ENCODE measurements at places on chromosomes 5 and 9.

DNA sequence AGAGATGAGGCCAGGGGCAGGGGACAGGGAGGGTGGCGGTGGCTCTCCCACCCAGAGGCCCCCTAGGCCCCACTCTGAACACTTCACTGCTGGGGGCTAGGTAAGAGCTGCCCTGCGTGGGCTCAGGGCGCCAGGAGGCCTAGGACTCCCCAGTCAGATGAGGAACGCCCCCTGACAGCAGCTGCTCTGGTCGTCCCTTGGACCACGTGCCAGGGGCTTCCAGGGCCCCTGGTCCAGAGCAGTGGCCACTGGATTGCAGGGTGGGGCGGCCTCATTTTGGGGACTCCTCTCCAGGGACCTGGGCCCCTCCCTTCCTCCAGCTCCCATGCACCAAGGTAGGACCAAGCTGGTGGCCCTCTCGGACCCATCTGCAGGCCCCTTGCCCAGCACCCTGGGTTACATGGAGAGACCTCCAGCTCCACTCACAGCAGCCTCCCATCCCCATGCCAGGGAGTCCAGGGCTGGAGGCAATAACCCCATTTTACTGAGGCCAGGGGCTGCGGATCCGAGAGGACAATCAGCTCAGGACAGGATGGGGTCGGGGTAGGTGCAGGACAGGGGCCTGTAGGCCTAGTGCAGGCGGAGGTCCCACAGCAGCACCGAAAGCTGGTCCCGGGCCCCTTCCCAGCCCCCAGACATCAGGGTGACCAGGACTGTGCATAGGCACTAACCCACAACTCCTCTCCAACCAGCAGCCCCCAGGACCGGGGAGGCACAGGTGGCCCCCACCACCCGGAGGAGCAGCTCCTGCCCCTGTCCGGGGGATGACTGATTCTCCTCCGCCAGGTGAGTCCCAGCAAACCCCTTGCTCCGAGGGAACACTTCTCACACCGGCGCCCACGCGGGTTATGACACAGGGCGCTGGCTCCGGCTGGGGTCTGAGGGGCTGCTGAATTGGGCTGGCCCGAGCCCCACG, 1.5 kb downstream of the EGFL7 start:
- DNase-seq, result no peak

DNA sequence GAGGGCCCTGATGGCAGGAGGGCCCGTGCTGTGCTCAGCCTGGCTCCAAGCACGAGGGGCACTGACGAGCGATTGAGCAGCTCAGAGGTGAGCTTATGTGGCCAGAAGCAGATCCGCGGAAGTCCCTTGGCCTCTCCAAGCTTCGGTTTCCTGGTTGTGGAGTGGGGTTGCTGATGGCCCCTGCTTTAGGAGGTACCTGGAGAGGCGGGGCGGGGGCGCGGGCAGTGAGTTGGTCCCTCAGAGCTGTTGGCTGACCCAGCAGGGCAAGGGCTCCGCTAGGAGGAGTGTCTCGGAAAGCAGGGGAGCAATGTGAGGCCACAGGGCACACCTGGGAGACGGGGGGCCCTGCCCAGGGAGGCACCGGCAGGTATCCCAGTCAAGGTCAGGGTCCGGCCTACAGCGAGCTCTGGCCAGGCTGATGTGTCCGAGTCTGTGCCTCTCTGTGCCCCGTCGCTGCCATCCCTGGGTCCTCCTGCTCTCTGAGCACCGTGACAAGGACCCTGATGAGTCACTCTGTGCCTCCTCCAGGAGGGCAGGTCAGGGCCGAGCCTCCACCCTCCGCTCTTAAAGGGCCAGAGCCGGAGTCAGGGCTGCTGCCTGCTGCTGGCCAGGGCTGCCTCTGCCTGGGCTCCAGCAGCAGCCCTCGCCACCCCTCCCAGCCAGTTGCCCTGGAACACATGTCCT, 14.8 kb downstream of the NCS1 start:
- no peak for DNase-seq

DNA sequence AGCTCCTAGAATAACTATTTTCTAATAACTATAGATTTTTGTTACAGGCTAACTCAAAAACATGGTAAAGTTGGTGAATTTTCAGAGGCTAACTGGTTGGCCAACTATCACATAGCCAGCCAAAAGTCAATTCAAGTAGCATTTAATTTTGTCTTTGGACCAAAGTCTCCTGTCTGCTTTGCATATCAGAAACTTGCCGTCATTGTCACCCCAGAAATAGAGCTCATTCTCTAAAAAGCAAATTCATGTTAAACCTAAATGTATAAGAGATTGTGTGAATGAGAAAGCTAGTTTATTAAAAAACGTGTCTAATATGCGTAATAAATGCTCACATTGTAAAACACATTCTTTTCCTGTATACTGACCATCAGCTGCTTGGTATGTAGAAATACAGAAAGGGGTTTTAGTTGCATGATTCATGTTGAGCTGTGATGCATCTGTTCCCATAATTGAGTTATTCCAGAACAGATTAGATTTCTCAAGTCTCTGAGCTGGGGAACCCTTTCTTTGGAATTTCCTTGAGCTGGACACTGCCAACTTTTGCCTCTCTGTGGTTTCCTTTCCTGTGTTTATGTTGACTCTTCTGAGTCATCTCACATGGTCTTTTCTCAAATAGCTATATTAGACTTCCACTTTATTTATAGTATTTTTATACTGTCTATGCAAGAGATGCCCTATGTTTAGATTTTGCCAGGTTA, 7.3 kb downstream of the SRFBP1 start:
- DNase-seq, result no peak

DNA sequence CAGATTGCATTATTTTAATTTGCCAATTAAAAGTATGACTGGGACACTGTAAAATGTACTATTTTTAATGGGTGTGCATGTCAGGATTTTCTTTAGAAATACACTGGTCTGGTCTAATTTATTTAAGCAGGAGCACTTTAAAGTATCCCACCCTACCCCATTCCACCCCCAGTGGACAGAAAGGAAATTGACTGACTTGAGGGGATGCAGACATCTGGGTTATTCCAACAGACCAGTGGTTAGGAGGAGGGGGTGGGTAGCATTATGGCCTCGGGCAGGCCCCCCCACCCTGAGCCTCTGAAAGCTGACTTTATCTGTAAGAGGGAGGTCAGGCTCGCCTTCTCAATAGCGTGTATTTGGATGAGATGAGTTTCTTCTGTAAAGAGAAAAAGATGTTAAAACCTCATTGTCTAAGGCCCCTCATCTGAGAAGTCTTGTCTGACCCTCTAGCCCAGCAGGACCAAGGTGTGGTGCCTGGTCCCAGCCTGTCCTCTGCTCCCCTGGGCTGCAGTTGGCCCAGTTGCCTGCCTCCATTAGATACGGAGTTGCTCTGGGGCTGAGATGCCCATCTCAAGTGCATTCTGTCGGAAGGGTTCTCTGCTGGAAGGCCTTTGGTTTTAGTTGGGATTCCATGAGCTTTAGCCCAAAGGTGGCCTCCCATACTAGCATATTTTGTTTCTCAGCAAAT, 4.4 kb downstream of the HNRNPAB start:
- no peak for DNase-seq

GRCh38 chr9:112900488-112900887, 9.8 kb upstream of the SLC46A2 start:
- DNase-seq, result no peak

DNA sequence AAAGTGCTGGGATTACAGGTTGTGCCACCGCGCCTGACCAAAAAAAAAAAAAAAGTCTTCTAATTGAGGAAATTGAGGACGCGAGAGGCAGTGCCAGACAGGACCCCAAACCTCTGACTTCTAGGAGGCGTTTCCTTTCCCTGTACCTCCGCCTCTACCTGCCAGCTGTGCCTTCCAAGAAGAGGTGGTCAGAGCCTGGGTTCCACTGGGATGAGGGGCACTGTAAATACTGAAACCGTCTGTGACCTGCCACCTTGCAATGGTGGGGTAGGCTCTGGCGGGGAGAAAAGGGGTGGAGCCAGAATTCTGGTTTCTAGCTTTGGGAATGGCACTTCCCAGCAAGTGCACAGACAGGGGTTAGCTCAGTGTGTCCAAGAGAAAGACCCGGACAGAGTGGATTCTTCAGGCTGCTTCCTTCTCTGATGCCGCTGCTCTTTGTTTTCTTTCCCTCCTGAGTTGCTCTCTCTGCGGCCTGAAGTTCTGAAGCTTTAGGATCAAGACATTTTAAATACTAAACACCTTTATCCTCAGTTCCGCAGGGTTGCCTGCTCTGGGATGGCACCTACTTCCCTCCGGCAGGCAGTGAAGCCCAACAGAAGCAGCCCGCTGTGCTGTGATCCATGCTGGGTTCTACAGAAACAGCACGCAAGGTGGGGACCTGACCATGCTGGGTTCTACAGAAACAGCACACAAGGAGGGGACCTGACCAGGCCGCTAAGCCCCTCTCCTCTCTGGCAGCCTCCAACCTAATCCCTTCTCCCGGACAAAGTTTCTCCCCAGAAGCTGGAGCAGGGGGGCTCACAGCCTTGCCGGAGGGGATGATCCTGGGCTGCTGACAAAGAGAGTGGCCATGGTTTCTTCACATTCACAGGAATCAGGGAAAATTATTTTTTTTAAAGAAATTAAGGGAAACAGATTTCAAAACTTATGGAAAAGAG, 65.2 kb downstream of the OTULIN start:
- DNase-seq, result no peak

- no peak for DNase-seq
Measured at GRCh38 chr5:67414712-67415111, 218.1 kb upstream of the CD180 start.

DNA sequence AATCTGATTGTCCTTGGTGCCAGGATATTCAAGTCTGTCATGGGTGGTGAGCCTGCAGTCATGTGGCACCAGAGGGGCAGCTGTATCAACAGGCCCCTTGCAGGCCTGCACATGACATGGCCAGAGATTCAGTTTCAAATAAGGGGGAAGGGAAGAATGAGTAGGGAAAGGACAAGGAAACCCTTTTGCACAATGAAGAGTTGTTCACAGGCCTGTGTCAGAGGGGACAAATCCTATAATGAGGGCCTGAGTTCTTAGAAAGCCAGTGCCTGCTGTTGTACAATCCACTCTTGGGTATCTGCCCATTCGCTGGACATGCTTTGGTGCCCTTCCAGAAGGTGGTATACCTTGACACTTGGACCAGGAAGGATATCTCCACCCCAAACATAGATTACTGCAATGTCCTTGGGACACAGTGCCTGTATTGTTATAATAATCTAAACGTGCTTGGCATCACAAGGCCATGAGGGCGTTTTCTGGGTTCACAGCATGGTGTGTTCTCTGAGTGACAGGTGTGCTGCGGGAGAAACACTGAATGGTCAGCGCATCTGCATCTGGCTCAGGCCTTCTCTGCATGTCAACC, 1.9 kb upstream of the TMEM171 start:
- DNase-seq, result no peak

- DNase-seq, result peak; percentile 7
Measured at GRCh38 chr5:52469420-52469819, 318.3 kb upstream of the ITGA1 start.

DNA sequence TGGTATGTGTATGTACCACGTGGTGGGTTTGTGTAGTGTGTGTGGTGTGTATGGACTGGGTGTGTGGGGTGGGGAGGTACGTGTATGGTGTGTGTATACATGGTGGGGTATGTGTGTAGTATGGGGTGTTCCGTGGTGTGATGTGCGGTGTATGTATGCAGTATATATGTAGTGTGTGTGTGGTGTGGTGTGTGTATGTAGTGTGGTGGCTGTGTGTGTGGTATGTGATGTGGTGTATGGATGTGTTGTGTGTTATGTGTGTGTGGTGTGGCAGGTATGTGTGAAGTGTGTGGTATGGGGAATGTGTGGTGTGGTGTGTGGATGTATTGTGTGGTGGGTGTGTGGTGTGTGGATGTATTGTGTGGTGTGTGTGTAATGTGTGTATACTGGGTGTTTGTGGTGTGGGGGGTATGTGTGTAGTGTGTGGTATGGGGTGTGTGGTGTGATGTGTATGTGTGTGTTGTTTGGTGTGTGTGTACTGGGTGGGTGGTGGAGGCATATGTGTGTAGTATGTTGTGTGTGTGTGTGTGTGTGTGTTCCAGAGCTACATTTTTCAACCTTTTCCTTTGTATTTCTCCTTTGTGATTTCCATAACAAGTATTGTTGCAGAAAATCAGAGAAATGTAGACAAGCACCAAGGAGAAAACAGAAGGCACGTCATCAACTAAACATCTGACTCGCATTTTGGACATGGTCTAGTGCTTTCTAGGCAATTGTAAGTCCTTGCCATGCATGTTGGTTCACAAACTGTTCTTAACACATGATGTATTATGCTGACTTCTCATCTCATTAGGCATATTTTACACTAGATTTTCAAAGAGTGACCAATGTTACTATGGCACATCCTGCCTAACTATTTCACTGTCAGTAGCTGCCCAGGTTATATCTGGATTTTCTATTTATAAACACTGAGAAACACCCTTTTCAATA, 13.2 kb downstream of the SEMA4D start:
- peak; percentile 4 for DNase-seq

GRCh38 chr9:115213818-115214334, 95.9 kb upstream of the TNC start:
- no peak for DNase-seq
